ENCODE measurements at places on chromosomes 1 and 21. TPM values are rescaled to one million over a fixed set of nuclear protein-coding genes. Genes with fewer than 3 reads are reported as not detected.
A peak's percentile ranks its signal among the peaks of the same experiment; 100 is the strongest.

GRCh38 chr1:221164951-221165838 lies 286.0 kb downstream of the HLX start:
- H3K4me3 ChIP-seq = no peak overlapping the region
- no peak for DNase-seq
- peaks cover 43% of the 10 kb centered on the region for H3K4me1 ChIP-seq
- H3K27me3 ChIP-seq = no peaks in the 10 kb centered on the region
- H3K27ac ChIP-seq = no peak overlapping the region

GRCh38 chr1:9538669-9539164 lies 548 bp upstream of the SLC25A33 start:
- H3K27me3 ChIP-seq = no peaks in the 10 kb centered on the region
- no peaks in the 10 kb centered on the region for H3K4me1 ChIP-seq
- peak; percentile 27 for DNase-seq
- H3K27ac ChIP-seq = peak overlapping the region; percentile 39
- H3K36me3 ChIP-seq = no peaks in the 10 kb centered on the region

DNA sequence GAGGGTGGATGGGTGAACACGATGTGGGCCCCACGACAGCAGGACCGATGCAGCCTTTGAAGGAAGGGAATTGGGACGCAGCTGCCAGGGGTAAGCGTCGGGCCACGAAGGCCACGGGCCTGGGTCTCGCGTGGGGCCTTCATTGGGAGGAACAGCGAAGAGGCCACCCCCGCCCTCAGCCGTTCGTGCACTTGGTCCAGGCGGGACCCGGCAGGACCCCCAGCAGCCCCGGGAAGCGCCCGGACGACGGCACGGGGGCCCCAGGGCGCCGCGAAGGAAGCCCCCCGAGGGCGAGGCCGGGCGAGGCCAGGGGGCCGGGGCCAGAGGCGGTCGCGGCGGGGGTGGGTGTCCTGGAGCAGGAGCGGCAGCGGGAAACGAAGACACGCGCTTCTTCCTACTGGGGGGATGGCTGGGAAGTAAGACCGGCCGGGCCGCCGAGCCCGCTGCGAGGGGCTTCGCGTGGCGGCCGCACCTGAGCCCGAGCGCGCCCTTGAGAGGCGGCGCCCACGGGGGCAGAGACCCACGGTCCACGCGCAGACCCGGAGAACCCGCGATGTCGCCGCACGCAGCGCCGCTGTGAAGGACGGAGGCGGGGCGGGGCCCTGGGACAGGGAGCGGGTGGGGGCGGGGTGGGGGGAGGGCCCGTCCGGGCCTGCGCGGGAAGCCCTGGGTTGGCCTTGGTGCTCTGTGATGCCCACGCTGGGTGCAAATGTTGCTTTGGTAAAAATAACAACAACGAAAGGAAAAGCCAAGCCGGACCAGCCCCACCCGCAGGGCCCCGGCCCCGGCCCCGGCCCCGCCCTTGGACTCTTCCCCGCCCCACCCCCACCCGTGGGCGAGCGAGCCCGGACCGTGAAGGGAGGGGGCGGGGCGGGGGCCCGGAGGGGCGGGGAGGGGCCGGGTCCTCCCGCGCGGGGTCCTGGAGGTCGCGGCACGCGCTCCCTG lies 56.0 kb upstream of the ADARB1 start:
- DNase-seq = peak; percentile 25
- H3K27me3 ChIP-seq = peaks cover 59% of the 10 kb centered on the region
- peak overlapping the region; percentile 40 for H3K4me3 ChIP-seq

- peak; percentile 12 for DNase-seq
- H3K27me3 ChIP-seq = peaks cover 16% of the 10 kb centered on the region
- no peak overlapping the region for H3K4me3 ChIP-seq
- no peak overlapping the region for H3K27ac ChIP-seq
- peaks cover 11% of the 10 kb centered on the region for H3K4me1 ChIP-seq
Measured at GRCh38 chr1:115560027-115560426, 81.7 kb upstream of the VANGL1 start.

DNA sequence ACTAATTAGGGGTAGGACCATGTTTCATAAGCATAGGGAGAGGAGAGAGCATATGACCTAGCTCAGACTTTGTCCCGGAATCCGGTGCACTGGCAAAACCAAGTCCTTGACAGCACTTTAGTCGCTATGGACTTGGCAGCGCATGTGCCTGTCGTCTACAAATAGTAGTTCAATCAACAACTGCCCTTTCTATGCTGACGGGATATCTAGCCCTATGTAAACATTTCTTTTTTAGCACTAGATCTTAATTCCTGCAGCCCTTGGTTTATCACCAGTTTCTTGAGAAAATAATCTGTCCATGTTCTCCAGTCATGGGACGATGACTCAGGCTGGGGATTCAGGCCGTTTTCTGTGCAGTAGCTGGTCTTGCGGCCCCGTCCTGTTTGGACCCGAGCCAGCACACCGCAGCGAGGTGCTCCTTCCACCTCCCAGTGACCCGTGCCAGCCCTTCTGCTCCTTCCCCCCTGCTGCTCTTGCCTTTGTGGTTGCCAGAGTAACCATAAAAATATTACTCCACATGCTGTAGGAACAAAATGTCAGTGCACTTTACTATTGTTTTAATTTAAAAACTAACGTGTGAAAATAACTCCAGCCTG lies 8.6 kb upstream of the MT1HL1 start:
- no peak overlapping the region for H3K4me3 ChIP-seq
- H3K36me3 ChIP-seq = no peaks in the 10 kb centered on the region
- DNase-seq = no peak
- H3K4me1 ChIP-seq = peaks cover 11% of the 10 kb centered on the region
- H3K27me3 ChIP-seq = no peaks in the 10 kb centered on the region

- no peaks in the 10 kb centered on the region for H3K36me3 ChIP-seq
- no peak overlapping the region for H3K4me3 ChIP-seq
- H3K27ac ChIP-seq = no peak overlapping the region
- no peaks in the 10 kb centered on the region for H3K4me1 ChIP-seq
- no peak for DNase-seq
Measured at GRCh38 chr1:199297174-199297573, 658.3 kb downstream of the PTPRC start.

DNA sequence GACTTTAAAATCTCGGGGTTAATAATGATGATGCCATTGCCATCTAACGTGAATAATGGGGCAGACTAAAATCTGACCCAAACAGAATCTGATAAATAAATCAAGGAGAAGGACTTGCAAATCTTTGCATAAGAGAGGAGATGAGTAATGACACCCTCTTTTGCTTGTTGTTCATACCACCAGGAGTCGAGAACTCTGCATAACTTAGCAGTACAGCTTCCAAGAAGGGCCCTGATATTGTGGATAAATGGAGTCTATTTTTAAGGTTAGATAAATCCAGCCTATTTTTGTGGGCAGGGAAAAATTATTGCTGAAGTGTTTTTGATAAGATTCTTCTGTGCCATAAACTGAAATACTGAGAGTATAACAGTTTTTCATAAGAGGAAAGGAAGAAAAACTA lies 17.3 kb downstream of the RYR2 start:
- DNase-seq = no peak
- H3K36me3 ChIP-seq = no peaks in the 10 kb centered on the region
- no peaks in the 10 kb centered on the region for H3K27me3 ChIP-seq
- no peak overlapping the region for H3K4me3 ChIP-seq
- no peak overlapping the region for H3K27ac ChIP-seq
- peaks cover 6% of the 10 kb centered on the region for H3K4me1 ChIP-seq

DNA sequence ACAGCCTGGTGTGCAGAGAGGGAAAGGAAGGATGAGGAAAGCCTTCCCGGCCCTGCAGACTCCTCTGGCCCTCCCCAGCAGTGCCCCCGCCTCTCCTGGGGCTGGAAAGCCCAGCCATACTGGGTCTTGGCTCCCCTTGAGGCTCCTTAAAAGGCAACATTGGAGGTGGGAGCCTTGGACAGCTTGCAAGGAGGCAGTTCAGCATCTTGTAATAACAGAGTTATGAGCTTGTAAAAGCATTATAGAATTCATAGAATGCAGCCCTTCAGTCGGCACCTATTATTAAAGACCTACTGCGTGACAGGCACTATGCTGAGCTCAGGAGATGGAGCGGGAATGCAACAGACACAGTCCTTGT lies 4.2 kb downstream of the TINAGL1 start:
- peaks cover 31% of the 10 kb centered on the region for H3K27me3 ChIP-seq
- no peak overlapping the region for H3K27ac ChIP-seq
- no peaks in the 10 kb centered on the region for H3K36me3 ChIP-seq
- peaks cover 10% of the 10 kb centered on the region for H3K4me1 ChIP-seq
- no peak for DNase-seq
- no peak overlapping the region for H3K4me3 ChIP-seq

DNA sequence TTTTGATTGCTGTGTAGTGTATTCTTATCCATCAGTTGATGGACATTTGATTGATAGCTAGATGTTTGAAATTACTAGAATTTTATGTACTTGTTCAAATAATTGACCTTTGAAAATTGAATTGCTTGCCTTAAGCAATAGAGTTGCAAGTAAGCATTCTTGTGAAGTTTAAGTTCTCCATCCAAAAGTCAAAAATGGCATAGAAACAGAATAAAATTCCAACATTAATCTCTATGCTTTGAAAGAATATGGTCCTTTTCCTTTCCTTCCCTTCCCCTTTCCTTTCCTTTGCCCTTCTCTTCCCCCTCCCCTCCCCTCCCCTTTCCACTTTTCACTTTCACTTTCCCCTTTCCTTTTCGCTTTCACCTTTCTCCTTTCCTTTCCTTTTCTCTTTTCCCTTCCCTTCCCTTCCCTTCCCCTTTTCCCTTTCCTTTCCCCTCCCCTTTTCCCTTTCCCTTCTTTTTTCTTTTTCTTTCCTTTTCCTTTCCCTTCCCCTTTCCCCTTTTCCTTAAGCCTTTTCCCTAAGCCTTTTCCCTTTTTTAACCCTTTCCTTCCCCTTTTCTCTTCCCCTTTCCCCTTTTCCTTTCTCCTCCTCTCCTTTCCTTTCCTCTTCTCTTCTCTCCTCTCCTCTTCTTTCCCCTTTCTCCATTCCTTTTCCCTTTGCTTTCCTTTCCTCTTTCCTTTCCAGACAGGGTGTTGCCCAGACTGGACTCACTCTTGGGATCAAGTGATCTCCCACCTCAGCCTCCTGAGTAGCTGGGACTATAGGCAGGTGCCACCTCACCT lies 67.4 kb downstream of the SASS6 start:
- no peaks in the 10 kb centered on the region for H3K4me1 ChIP-seq
- no peak overlapping the region for H3K4me3 ChIP-seq
- H3K27me3 ChIP-seq = no peaks in the 10 kb centered on the region
- H3K36me3 ChIP-seq = peaks cover 33% of the 10 kb centered on the region
- no peak overlapping the region for H3K27ac ChIP-seq

GRCh38 chr1:54356680-54357147 lies 49.5 kb downstream of the SSBP3 start:
- H3K27me3 ChIP-seq = no peaks in the 10 kb centered on the region
- DNase-seq = no peak
- peaks cover 58% of the 10 kb centered on the region for H3K4me1 ChIP-seq
- H3K36me3 ChIP-seq = no peaks in the 10 kb centered on the region

- H3K27me3 ChIP-seq = no peaks in the 10 kb centered on the region
- DNase-seq = no peak
- peaks cover 6% of the 10 kb centered on the region for H3K4me1 ChIP-seq
- H3K4me3 ChIP-seq = no peak overlapping the region
Measured at GRCh38 chr21:41576013-41576615, 68.2 kb upstream of the TMPRSS2 start.

DNA sequence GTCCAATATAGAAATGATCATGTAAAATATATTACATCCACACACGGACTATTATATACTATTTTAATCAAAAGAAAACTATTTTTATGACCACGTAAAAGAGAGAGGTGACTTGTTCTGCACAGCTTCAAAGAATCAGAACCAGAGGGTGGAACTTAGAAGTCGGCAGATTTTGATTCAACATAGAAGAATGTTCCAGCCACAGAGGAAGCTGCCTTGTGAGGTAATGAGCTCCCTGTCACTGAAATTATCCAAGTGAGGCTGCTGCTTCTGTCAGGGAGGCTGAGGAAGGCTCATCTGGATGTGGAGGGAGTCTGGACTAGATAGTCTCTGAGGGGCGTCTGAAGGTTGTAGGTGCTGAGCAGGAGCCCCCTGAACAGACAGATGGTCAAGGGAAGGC lies 2.7 kb downstream of the PLEKHA6 start:
- DNase-seq = no peak
- peaks cover 31% of the 10 kb centered on the region for H3K4me1 ChIP-seq
- no peaks in the 10 kb centered on the region for H3K36me3 ChIP-seq
- no peak overlapping the region for H3K4me3 ChIP-seq
- peaks cover under 1% of the 10 kb centered on the region for H3K27me3 ChIP-seq

DNA sequence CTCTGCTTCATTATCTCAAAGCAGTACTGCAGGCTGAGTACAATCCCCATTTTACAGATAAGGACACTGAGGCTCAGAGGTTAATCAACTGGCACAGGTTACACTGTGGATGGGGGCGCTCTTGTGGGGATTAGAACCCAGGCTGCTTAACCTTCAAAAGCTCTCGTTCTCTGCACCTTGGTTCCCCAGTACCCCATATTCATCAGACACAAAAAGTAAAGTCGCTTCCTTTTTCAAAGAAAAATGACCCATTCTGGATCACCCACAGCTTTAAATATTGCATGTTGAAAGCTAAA lies 20.5 kb downstream of the SSBP3 start:
- DNase-seq = no peak
- H3K27ac ChIP-seq = no peak overlapping the region
- peaks cover 15% of the 10 kb centered on the region for H3K4me1 ChIP-seq
- no peaks in the 10 kb centered on the region for H3K36me3 ChIP-seq
- H3K27me3 ChIP-seq = no peaks in the 10 kb centered on the region
- no peak overlapping the region for H3K4me3 ChIP-seq

GRCh38 chr1:94321662-94322061 lies 84.3 kb upstream of the ARHGAP29 start:
- no peak overlapping the region for H3K4me3 ChIP-seq
- no peaks in the 10 kb centered on the region for H3K36me3 ChIP-seq

GRCh38 chr21:45332981-45333582 lies 45.4 kb upstream of the POFUT2 start:
- no peak overlapping the region for H3K27ac ChIP-seq
- peaks cover 35% of the 10 kb centered on the region for H3K4me1 ChIP-seq
- no peak for DNase-seq
- no peaks in the 10 kb centered on the region for H3K27me3 ChIP-seq

GRCh38 chr1:27536767-27537166 lies 46.8 kb upstream of the WASF2 start:
- peak; percentile 79 for DNase-seq
- peak overlapping the region; percentile 14 for H3K4me3 ChIP-seq
- H3K36me3 ChIP-seq = no peaks in the 10 kb centered on the region

DNA sequence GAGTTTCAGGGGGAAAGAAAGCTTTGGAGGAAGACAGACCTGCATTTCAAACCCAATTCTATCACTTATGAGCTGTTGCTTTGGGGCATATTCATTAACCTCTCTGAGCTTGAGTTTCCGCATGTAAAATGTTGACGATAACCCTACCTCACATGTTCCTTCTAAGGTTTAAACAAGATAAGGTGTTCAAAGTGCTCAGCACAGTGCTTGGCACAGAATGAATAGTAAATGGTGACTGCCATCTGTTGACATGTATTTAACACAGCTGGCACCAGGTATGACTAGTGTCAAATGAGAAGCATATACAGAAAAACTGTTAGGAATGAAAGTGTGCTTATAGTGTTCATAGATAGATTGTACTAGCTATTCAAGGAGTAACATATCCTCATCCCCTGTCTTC lies 155.5 kb downstream of the PTGER3 start:
- H3K4me3 ChIP-seq = no peak overlapping the region
- H3K36me3 ChIP-seq = no peaks in the 10 kb centered on the region
- no peaks in the 10 kb centered on the region for H3K4me1 ChIP-seq
- H3K27ac ChIP-seq = no peak overlapping the region

- no peaks in the 10 kb centered on the region for H3K36me3 ChIP-seq
- H3K4me1 ChIP-seq = peaks cover 62% of the 10 kb centered on the region
- H3K4me3 ChIP-seq = peak overlapping the region; percentile 13
Measured at GRCh38 chr1:8460132-8460544, 142.2 kb downstream of the SLC45A1 start.

Gene SPRR2B
- not detected for total RNA-seq

Gene TNFAIP8L2
- not detected for total RNA-seq

Gene AJAP1
- 0.19 TPM for total RNA-seq

Gene CNKSR1
- 7.8 TPM for total RNA-seq

Gene LIX1L
- 13.6 TPM for total RNA-seq

Gene IGSF3
- total RNA-seq = 24.0 TPM

Gene LMOD1
- 0.37 TPM for total RNA-seq

Gene PEAR1
- not detected for total RNA-seq

Gene DTL
- total RNA-seq = 76.6 TPM
